Stimulated activated CD8-positive, alpha-beta memory T cell treated with anti-CD3 and anti-CD28 coated beads, Interleukin-12 subunit alpha, Interleukin-12 subunit beta, amount 100 ng/mL, for 4 hours (primary cell): ENCODE measurements at places on chromosomes 6 and 20.

GRCh38 chr6:89134723-89135122, 11.1 kb upstream of the PM20D2 start:
- DNase-seq = no peak

- DNase-seq = no peak
These were observed 114.2 kb upstream of the SSTR4 start for GRCh38 chr20:22920898-22921297.

GRCh38 chr20:16707674-16708073, 22.2 kb upstream of the SNRPB2 start:
- DNase-seq = no peak

DNA sequence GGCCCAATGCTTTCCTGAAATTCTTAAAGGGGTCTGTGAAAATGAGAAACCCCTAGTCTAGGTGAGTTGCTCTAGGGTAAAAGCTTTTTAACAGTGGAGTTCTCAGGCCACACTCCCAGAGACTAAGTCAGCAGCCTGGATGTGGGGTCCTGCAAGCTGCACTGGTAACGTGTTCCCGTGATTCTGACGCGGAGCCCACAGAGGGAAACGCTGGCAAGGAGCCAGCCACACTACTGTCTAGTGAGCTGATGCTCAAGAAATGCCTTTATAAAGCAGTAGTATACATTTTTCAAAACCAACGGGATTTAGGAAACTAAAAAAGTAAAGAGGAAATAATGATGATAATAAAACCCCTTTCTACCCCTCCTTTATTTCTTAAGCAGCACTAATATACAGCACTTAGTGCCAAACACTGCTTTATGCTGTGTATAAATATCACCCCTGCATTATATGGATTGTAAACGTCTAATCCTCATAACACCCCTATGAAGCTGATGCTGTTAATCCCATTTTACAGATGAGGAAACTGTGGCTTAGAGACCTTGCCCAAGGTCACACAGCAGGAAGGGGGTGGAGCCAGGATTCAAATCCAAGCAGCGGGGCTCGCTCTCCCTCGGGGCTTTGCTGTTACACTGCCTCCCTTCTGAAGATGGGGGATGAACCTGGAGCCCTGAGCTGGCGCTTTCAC, 25.0 kb downstream of the KCNK15 start:
- no peak for DNase-seq

GRCh38 chr20:21315138-21315537, 12.0 kb downstream of the XRN2 start:
- DNase-seq = no peak

DNA sequence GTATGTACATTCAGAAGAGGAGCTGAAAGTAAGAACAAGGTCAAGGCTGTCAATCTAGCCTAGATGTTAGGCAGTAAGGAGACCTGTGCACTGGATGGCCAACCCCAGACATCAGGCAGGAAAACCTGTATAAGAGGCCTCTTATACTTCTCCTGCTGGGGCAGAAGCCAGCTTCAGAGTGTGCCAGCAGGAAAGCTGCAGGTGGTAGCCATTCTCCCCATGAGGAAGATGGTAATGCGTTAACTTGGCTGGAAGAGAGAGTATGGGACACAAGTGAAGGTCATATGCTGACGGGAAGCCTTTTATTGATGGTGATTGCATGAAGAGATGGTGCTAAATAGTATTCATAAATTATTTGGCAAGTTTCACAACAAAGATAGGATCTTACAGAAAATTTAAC, 20.6 kb downstream of the NHLRC1 start:
- no peak for DNase-seq

DNA sequence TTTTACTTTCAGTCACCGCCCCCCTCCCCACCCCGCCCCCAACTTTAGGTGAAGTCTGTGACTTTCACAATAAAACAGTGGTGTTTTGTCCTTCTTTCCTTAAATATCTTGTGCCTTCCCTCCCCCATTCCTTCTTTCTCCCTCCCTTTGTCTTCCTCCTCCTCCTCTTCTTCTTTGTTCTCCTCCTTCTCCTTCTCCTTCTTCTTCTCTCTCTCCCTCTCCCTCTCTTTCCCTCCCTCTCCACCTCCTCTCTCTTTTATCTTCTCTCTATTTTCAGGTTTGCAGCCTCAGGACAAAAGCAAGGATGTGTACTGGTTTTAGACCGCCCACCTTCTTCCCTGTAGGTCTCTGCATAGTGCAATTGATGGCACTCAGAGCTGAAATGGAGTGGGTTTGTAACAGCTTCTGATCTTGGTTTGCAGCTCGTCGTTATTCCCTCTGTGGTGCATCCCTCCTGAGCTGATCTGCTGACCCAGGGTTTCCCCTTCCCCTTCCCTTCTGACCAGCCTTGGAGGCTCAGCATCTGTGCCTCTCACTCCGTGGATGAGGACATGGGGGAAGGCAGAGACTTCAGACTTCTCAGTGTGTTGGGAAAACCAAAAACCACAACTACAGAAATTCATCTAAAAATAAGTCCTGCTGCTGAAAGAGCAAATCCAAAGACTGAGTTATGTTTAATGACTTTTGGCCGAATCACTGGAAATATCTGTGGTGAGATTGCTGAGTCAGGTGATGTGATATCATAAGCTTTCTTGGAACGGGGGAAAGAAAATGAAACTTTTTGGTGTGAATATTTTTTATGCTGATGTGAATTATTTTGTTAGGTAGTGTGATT, 6.9 kb downstream of the VGLL2 start:
- no peak for DNase-seq

DNA sequence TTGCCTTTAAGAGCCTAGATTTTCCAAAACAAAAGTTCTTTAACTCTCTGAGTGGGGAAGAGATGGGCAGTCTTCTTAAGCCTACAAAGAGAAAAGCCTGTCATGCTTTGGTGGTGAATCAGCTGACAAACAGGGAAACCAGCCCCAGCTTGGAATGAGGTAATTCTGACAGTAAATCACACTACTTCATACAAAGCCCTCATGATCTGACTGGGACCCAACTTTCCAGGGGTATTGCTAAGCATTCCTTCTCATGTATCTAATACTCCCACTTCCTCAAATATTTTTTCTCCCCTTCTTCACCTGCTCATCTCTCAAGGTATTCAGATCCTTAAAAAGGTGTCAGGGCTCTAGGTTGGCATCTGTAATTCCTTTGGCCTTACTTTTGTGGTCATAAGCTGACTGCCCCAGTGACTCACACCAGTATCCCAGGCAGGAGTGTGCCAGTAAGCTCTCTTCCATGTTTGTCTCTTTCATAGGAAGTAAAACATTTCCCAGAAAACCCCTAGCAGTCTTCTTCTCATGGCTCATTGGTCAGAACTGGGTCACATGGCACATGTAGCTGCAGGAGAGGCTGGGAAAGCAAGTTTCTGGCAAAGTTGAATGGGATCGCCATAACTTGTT, 15.0 kb upstream of the TBC1D22B start:
- no peak for DNase-seq

GRCh38 chr6:4192173-4192572, 56.8 kb upstream of the ECI2 start:
- no peak for DNase-seq

GRCh38 chr20:13262302-13262650, 41.2 kb downstream of the ISM1 start:
- DNase-seq = no peak

DNA sequence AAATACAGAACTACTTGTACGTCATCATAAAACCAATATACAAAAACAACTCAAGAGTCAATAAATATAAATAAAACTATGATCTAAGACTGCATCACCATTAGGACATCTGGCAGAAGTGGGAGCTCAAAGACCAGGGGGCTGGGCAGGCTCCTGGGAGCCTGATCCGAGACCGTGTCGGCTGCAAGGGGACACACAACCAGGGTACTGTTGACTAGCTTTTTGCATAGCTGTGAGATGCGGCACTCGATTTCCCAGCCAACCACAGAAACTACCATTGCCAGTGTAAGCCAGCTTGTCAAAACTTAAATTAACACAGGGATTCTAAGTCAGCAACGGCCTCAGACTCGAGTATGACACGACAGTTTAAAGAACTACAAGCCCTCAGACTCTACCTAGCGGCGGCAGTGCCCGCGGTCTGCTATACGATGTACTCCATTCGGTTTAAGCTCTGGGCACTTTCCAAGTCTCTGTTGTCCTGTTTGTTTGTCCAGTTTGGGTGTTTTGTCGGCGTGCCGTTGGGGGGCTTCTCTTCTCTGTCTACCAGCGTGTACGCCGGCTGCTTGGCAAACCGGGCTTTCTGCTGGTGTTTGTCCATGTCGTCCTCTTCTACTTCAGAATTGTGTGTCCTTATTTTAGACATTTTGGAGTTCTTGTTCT, 34.6 kb downstream of the JAG1 start:
- no peak for DNase-seq

DNA sequence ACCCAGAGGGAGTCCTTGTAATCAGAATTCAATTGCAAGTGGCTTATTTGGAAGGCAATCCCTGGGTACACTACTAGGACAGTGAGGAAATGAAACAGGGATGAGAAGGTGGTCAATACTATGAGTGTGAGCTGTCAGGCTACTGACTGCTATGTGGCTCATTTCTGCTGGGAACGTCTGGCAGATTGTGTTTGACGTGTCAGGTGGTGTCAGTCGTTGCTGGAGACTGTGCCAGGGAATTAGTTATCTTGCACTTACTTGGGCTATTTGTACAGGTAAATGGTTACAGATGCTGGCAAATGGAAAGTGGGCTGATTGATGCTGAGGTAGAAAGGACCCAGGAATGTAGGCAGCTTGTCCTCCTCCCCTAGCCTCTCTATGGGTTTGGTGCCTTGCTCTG, 17.4 kb downstream of the CST4 start:
- DNase-seq = no peak

DNA sequence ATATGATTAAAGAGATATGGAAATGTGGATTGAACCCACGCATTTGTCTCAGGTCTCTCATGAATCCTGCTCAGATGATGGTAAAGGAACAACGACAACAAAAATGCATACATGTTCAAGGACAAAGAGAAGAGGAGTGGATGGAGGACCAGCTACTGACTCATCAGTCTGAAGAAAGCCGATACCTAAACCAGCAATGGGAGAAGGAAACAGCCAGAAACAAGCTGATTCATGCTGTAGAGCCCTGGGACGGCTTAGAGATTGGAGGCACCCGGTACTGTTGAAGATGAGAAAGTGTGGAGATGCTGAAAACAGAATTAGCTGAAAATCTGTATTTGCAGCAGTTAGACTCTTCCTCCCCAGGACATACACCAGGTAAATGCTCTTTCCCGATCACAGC, 14.4 kb upstream of the RIPPLY2 start:
- DNase-seq = no peak

GRCh38 chr6:111758608-111759329, 114.5 kb downstream of the FYN start:
- DNase-seq = no peak

- no peak for DNase-seq
These were observed 119.3 kb upstream of the BEND6 start for GRCh38 chr6:56835612-56836011.

- DNase-seq = no peak
These were observed 157.3 kb downstream of the BACH2 start for GRCh38 chr6:90139272-90139817.

GRCh38 chr6:136174510-136174909, 75.6 kb downstream of the MTFR2 start:
- no peak for DNase-seq

- DNase-seq = no peak
These were observed 45.9 kb downstream of the RARS2 start for GRCh38 chr6:87543696-87544473.

DNA sequence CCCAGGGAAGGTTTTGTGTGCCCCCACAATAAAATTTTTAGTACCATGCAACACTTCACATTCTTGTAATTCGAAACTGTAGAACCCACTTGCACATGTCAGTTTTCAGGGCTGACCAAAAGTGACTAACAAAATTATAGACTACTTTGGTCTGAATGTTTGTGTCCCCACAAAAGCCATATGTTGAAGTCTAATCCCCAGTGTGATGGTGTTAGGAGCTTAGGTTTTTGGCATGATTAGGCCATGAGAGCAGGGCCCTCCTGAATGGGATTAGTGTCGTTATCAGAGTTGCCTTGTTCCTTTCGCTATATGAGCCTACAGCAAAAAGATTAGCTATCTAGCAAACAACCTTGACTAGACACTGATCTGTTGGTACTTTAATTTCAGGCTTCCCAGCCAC, 49.0 kb upstream of the TENT5A start:
- no peak for DNase-seq

DNA sequence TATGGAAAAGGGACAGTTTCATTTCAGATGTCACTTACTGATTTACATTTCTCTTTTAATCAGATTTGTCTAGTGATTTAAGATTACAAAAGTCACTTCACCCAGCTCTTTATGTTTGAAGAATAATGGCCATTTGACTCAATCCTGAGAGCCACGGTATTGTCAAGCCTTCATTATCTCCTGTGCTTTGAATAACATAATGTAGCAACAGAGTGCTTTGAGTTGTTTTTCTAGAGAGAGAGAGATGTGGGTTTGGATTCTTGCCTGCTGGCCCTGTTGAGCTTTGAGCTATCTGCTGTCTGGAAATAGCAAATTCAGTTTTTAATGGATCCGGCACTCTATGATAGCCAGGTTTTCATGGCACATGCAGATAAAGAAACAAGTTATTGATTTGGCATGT, 478.4 kb upstream of the SOX4 start:
- DNase-seq = no peak

DNA sequence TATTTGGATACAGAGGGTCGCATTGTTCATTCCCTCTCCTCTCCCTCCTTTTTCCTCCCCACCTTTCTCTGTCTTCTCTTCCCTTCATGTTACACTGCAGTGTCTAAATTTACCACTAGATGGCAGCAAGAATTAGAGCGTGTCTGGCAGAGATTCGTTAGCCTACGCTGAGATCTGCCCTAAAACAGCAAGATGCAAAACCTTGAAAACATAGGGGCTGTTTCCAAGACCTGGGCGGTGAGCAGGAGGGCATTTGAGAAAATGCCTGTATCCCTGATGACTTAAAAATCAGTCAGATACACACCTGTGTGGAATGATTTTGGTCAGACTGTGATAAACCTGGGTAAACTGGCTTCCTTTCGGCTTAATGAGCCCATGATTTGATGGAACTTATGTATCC, 101.5 kb upstream of the ISM1 start:
- DNase-seq = no peak

- DNase-seq = no peak
These were observed 180.2 kb downstream of the MAFB start for GRCh38 chr20:40508821-40509220.

- no peak for DNase-seq
These were observed 264.8 kb downstream of the RNGTT start for GRCh38 chr6:88698661-88699060.

- DNase-seq = no peak
These were observed 15.0 kb downstream of the NQO2 start for GRCh38 chr6:3014675-3015066.
